ENCODE measurements at places on chromosomes 5 and 9. TPM values are rescaled to one million over a fixed set of nuclear protein-coding genes. Genes with fewer than 3 reads are reported as not detected.

Gene GPX8
- total RNA-seq = 89.7 TPM

Gene FGD3
- total RNA-seq = not detected

Gene CNTLN
- total RNA-seq = 10.4 TPM

Gene DPM2
- total RNA-seq = 5.9 TPM

Gene BTNL8
- not detected for total RNA-seq
